ENCODE measurements at places on chromosomes 4 and X. TPM values are rescaled to one million over a fixed set of nuclear protein-coding genes. Genes with fewer than 3 reads are reported as not detected.
A peak's percentile ranks its signal among the peaks of the same experiment; 100 is the strongest.

GRCh38 chr4:133910165-133910564 is 291.4 kb downstream of the PABPC4L start:
- H3K4me3 ChIP-seq = no peak overlapping the region
- no peaks in the 10 kb centered on the region for H3K4me1 ChIP-seq
- no peak overlapping the region for H3K27ac ChIP-seq
- DNase-seq = no peak
- no peaks in the 10 kb centered on the region for H3K36me3 ChIP-seq
- no peaks in the 10 kb centered on the region for H3K27me3 ChIP-seq

GRCh38 chr4:2938906-2939305 is 24.3 kb downstream of the NOP14 start:
- H3K27me3 ChIP-seq = no peaks in the 10 kb centered on the region
- peaks cover 2% of the 10 kb centered on the region for H3K36me3 ChIP-seq
- H3K4me3 ChIP-seq = no peak overlapping the region
- no peak for DNase-seq
- H3K27ac ChIP-seq = peak overlapping the region; percentile 4

CCNG2 gene
- total RNA-seq = 25.6 TPM

GRCh38 chr4:161256172-161256571 is 907.6 kb downstream of the FSTL5 start:
- H3K27ac ChIP-seq = no peak overlapping the region
- H3K27me3 ChIP-seq = no peaks in the 10 kb centered on the region
- H3K4me3 ChIP-seq = no peak overlapping the region
- no peaks in the 10 kb centered on the region for H3K36me3 ChIP-seq

- peak; percentile 70 for DNase-seq
- peak overlapping the region; percentile 82 for H3K27ac ChIP-seq
- H3K4me3 ChIP-seq = no peak overlapping the region
- H3K27me3 ChIP-seq = no peaks in the 10 kb centered on the region
- H3K36me3 ChIP-seq = no peaks in the 10 kb centered on the region
Observed at GRCh38 chr4:140085062-140085622, 68.8 kb downstream of the MAML3 start.

DNA sequence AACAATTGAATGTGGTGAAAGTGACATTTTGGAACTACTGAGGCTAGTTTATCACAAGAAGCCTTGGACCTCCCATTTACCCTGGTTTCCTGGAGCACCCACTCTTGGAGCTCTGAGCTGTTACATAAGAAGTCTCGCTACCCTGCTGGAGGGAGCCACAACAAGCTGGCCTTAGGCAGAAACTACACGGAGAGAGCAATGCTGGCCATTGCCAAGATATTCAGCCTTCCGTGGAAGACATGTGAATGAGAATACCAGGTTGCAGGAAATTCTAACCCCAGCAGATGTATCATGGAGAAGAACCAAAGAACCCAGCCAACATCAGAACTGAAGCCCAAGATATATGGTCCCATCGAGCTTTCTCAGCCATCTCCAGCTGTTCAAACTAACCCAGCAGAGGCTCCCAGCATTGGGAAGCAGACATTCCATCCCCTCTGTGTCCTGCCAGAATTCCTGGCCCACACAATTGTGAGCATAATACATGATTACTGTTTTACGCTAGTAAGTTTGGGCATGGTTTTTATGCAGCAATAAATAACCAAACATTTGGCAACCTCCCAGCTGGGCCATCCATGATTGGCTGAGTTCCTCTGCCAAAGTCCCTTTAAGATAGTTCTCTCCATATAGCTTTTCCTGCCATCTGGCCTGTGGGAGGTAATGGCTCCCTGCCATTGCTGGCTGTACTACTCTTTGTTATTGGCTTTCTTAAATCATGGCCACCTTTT is 17.9 kb upstream of the PDE5A start:
- no peak for DNase-seq

GRCh38 chr4:16082041-16082425 is 1.8 kb downstream of the PROM1 start:
- peak overlapping the region; percentile 98 for H3K4me3 ChIP-seq
- no peak for DNase-seq
- H3K36me3 ChIP-seq = no peaks in the 10 kb centered on the region
- no peak overlapping the region for H3K27ac ChIP-seq
- no peaks in the 10 kb centered on the region for H3K27me3 ChIP-seq

GRCh38 chr4:138609943-138610350 is 367.8 kb upstream of the SLC7A11 start:
- DNase-seq = no peak
- H3K4me3 ChIP-seq = no peak overlapping the region
- H3K4me1 ChIP-seq = no peaks in the 10 kb centered on the region

CT55 gene
- not detected for total RNA-seq

- no peaks in the 10 kb centered on the region for H3K27me3 ChIP-seq
- no peaks in the 10 kb centered on the region for H3K4me1 ChIP-seq
- no peak overlapping the region for H3K27ac ChIP-seq
- H3K36me3 ChIP-seq = no peaks in the 10 kb centered on the region
- DNase-seq = no peak
Observed at GRCh38 chr4:147351083-147351787, 129.7 kb upstream of the EDNRA start.

DNA sequence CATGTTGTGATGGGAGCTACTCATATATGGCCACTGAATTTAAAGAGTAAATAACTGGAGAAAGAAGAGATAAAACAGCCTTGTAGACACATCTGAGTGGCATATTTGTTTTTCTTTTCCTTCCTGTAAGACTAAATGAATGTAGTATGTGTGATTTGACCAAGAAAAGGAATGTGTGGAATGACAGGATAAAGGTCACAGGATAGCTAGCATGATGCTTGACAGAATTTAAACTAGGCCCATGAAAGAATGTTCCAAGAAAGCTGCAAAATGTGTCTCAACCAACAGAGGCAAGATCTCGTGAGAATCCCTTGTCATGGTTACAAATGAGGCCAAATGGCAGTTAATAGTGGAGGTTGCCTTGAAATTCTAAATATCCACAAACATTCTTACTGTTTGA is 137.0 kb downstream of the KCNIP4 start:
- H3K36me3 ChIP-seq = no peaks in the 10 kb centered on the region
- no peaks in the 10 kb centered on the region for H3K27me3 ChIP-seq
- no peak overlapping the region for H3K27ac ChIP-seq
- H3K4me3 ChIP-seq = no peak overlapping the region
- peaks cover 17% of the 10 kb centered on the region for H3K4me1 ChIP-seq

DNA sequence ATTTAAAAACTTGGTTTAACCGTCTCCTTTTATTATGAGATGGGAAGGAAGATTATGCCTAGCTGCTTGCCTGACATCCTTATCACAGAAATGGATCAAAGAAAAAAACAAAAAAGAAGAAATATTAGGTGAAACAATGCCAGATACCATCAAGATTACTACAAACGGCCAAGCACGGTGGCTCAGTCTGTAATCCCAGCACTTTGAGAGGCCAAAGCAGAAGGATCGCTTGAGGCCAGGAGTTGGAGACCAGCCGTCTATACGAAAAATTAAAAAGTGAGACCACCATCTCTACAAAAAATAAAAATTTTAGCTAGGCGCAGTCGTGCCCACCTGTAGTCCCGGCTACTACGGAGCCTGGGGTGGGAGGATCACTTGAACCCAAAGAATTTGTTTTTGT is 2.3 kb downstream of the FRYL start:
- H3K36me3 ChIP-seq = no peaks in the 10 kb centered on the region
- H3K4me3 ChIP-seq = peak overlapping the region; percentile 96
- no peak overlapping the region for H3K27ac ChIP-seq
- no peaks in the 10 kb centered on the region for H3K27me3 ChIP-seq
- no peak for DNase-seq
- no peaks in the 10 kb centered on the region for H3K4me1 ChIP-seq

DNA sequence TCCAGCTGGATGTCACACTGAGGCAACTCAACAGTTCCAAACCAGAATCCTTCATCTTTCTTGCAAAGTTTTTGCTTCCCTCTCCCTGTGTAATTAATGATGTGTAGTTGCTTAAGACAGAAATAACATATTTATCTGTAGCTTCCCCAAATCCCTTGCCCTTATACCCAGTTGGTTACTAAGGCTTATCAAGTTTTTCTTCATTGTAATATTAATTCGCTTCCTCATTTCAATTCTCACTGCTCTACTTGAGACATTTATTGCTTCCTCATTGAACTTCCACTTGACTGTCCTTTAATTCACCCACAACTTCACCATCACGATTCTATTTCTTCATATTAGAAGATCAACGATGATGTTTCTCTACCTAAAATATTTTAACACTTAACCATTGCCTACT is 386.6 kb upstream of the CPEB2 start:
- no peaks in the 10 kb centered on the region for H3K4me1 ChIP-seq
- no peak overlapping the region for H3K27ac ChIP-seq
- no peaks in the 10 kb centered on the region for H3K36me3 ChIP-seq
- no peak overlapping the region for H3K4me3 ChIP-seq
- DNase-seq = no peak
- no peaks in the 10 kb centered on the region for H3K27me3 ChIP-seq

DNA sequence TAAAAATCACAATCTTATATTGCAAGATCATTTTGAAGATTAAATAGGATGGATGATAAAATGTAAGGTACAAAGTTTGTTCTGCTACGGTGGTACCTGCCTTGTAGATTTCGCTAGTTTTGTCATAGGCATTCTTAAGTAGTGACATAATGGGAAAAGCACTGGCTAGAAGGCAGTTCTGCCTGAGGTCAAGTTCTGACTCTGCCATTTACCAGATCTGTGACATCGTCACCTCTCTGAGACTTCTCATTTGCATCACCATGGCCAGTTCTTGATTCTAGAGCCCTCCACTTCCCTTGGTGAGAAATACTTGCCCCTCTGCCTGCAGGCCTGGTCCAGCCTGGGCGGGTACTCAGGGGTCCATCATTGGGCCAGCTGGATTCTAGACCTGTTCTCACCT is 85.2 kb downstream of the HS3ST1 start:
- no peaks in the 10 kb centered on the region for H3K36me3 ChIP-seq
- no peak overlapping the region for H3K27ac ChIP-seq
- H3K4me3 ChIP-seq = no peak overlapping the region
- no peaks in the 10 kb centered on the region for H3K4me1 ChIP-seq
- no peak for DNase-seq
- no peaks in the 10 kb centered on the region for H3K27me3 ChIP-seq

- H3K27ac ChIP-seq = no peak overlapping the region
- DNase-seq = no peak
- H3K4me3 ChIP-seq = no peak overlapping the region
- H3K27me3 ChIP-seq = no peaks in the 10 kb centered on the region
- no peaks in the 10 kb centered on the region for H3K36me3 ChIP-seq
- no peaks in the 10 kb centered on the region for H3K4me1 ChIP-seq
Observed at GRCh38 chrX:12319003-12319519, 180.8 kb downstream of the FRMPD4 start.

DNA sequence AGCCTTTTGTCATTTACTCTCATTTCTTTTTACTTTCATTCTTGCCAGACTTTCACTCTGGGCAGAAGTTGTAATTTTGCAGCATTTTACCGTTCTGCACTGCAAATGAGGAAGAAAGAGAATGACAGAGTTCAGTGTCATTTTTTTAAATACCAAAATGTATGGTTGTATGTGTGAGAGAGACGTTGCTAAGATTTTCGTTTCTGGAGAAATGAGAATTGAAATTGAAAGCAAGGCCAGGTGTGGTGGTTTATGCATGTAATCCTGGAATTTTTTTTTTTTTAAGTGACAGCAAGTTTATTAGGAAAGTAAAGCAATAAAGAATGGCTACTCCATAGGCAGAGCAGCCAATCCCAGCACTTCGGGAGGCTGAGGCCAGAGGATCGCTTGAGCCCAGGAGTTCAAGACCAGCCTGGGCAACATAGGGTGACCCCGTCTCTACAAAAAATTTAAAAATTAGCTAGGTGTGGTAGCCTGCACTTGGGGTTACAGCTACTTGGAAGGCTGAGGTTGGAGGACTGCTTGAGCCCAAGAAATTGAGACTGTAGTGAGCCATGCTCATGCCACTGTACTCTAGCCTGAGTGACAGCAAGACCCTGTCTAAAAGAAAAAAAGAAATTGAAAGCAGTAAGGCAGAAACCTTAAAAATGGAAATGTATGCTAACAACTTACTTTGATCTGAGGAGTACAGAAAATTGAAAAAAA is 12.9 kb downstream of the DCK start:
- DNase-seq = no peak
- H3K27ac ChIP-seq = no peak overlapping the region
- H3K36me3 ChIP-seq = no peaks in the 10 kb centered on the region
- no peaks in the 10 kb centered on the region for H3K27me3 ChIP-seq

CDKL2 gene
- 1.9 TPM for total RNA-seq

GRCh38 chr4:10747186-10747585 is 62.6 kb upstream of the CLNK start:
- DNase-seq = no peak
- H3K4me1 ChIP-seq = no peaks in the 10 kb centered on the region
- no peak overlapping the region for H3K27ac ChIP-seq
- H3K27me3 ChIP-seq = no peaks in the 10 kb centered on the region

DNA sequence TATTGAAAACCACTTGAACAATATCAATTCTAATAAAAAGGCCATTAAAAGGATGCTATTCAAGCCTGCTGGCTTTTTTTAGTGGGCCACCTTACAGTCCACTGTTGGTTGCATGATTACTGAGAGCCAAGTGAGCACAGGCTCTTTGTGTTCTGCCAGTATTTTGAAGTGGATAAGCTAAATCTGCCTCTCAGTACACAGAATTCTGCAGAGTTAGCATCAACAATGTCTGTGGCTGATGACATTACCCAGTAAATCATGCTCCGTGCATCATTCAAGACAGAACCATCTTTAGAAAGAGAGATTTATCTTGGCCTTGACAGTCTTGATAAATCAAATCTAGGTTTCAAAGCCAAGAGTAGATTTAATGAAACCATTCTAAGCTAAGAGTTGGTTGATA is 119.0 kb upstream of the GNPDA2 start:
- no peak for DNase-seq
- no peak overlapping the region for H3K4me3 ChIP-seq
- H3K4me1 ChIP-seq = no peaks in the 10 kb centered on the region
- no peak overlapping the region for H3K27ac ChIP-seq
- no peaks in the 10 kb centered on the region for H3K36me3 ChIP-seq
- no peaks in the 10 kb centered on the region for H3K27me3 ChIP-seq

- H3K27me3 ChIP-seq = no peaks in the 10 kb centered on the region
- H3K4me3 ChIP-seq = no peak overlapping the region
- H3K27ac ChIP-seq = no peak overlapping the region
Observed at GRCh38 chr4:92522356-92522755, 218.6 kb downstream of the GRID2 start.

DNA sequence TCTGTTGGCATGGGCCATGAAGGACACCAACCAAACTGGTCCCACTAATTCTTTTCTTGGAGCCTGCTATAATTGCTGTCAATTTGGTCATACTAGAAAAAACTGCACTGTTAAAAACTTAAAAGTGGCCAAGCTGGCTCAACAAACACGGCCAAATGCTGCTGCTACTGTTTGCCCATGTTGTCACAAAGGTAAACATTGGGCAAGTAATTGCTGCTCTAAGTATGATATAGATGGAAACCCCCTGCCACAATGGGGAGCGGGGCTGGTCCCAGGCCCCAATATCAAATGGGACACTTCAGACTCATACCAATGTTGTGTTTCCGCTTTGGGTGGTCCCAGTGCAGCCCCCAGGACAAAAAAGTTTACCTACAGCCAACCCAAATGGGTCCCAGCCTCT is 52.1 kb downstream of the SPIN3 start:
- no peak for DNase-seq
- no peak overlapping the region for H3K4me3 ChIP-seq
- H3K4me1 ChIP-seq = peaks cover 9% of the 10 kb centered on the region
- no peak overlapping the region for H3K27ac ChIP-seq
- no peaks in the 10 kb centered on the region for H3K36me3 ChIP-seq

GRCh38 chr4:15744016-15744545 is 34.0 kb upstream of the CD38 start:
- no peaks in the 10 kb centered on the region for H3K27me3 ChIP-seq
- H3K27ac ChIP-seq = no peak overlapping the region
- H3K36me3 ChIP-seq = no peaks in the 10 kb centered on the region
- no peak overlapping the region for H3K4me3 ChIP-seq
- no peak for DNase-seq
